A375 (cell line): ENCODE measurements at places on chromosomes 5 and 9. TPM values are rescaled to one million over a fixed set of nuclear protein-coding genes. Genes with fewer than 3 reads are reported as not detected.

Gene TPM2
- total RNA-seq, result 435 and 454 TPM in 2 replicates

Gene GFI1B
- total RNA-seq, result not detected in 2 replicates

Gene CCNO
- total RNA-seq, result 8.7 and 9.3 TPM in 2 replicates

Gene LECT2
- total RNA-seq, result not detected in 2 replicates

Gene TRUB2
- 43.4 and 51.6 TPM in 2 replicates for total RNA-seq
